ENCODE measurements at places on chromosomes 6 and 20.
A peak's percentile ranks its signal among the peaks of the same experiment; 100 is the strongest.

GRCh38 chr6:3383525-3383924 lies 73.3 kb downstream of the SLC22A23 start:
- DNase-seq = no peak

GRCh38 chr6:4531406-4531805 lies 244.8 kb upstream of the CDYL start:
- DNase-seq = no peak

DNA sequence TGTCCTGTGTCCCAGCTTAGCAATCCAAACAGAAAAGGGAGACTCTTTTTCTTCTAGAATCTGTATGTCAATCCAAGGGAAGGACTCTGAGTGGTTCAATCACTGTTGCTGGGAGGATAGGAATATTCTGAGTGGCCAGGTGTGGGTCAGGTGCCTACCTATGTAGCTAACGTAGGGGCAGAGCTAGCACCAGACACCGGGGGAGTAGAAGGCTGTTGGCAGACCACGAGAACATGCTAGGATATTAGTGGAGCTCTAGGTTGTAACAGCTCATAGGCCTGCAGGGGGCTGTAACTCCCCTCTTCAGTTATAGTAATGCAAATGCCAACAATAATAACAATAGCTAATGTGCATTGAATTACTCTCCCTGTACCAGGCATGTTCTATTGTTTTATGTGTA lies 39.8 kb upstream of the EPB41L1 start:
- DNase-seq = no peak

GRCh38 chr20:45293041-45294002 lies 13.3 kb upstream of the RBPJL start:
- DNase-seq = peak; percentile 98

DNA sequence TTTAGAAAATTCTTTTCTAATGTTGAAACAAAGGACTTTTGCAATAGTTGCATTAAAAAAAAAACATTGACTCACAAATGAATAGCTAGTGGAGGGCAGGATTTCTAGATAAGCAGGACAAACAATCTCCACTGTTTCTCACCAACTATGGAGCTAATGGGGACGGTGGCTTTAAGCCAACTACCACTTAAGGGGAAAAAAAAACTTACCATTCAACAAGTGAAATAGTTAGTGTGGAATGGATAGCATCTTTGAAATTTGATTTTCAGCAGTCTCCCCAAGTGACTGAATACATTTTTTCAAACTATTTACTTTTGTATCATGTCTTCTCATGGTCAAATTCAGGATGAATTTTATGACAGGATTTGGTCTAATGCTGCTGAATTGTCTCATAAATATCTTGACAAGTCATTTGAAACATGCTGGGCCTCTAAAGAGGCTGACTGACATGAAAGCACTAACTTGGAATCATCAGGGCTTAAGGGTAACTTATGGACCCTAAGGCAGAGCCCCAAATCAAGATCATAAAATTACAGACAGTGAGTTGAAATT lies 100.5 kb downstream of the EYA4 start:
- DNase-seq = no peak

DNA sequence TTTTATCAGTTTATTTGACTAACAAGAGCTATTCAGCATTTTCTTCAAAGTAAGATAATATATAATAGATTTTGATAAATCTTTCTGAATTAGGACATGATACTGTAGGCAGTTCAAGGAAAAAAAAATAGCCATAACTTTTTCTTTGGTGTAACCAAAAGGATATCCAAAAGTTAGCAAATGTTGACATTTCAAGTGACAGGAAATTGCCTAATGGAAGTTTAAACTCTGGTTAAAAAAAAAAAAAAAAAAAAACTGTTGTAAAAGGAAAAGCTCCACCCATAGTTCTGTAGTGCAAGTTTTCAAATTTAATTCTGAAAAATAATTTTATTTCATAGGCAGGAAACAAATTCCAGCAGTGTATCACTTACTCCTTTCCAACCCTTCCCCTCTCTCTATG lies 18.8 kb downstream of the HEBP2 start:
- no peak for DNase-seq

- no peak for DNase-seq
These were observed 817.1 kb downstream of the KIF16B start for GRCh38 chr20:15756002-15756753.

- no peak for DNase-seq
These were observed 53.7 kb upstream of the MPC1 start for GRCh38 chr6:166436195-166437139.

GRCh38 chr20:60095456-60095855 lies 137.2 kb downstream of the CDH26 start:
- peak; percentile 58 for DNase-seq

DNA sequence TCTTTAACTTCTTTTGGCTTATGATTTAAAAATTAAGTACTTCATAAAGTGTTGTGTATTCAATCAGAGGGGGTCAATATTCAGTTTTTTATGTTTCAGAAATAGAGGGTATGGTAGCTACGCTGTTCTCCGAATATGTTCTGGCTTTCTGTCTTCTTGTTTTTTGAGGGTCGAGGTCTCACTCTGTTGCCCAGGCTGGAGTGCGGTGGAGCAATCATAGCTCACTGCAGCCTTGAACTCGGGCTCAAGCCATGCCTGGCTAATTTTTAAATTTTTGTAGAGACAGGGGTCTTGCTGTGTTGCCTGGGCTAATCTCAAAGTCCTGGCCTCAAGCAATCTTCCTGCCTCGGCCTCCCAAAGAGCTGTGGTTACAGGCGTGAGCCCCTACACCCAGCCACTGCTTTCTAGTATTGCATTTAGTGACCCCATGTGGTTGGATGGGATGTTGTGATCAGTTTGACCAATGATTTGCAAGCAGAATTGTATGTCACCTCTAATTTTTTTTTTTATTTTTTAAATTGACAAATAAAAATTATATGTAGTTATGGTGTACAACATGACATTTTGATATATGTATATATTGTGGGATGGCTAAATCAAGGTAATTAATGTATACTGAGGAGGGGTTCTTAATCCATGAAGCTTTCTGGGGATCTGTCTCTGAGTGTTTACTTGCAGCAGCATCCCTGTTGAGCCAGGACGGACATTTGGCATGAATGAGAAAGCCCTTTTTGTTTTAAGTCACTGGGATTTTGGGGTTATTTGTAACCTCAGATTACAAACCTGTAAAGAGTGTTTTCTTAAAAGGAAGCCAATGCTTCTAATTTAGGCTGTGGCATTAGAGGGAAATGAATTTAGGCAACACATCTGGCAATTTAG lies 38.5 kb upstream of the DEK start:
- DNase-seq = no peak

DNA sequence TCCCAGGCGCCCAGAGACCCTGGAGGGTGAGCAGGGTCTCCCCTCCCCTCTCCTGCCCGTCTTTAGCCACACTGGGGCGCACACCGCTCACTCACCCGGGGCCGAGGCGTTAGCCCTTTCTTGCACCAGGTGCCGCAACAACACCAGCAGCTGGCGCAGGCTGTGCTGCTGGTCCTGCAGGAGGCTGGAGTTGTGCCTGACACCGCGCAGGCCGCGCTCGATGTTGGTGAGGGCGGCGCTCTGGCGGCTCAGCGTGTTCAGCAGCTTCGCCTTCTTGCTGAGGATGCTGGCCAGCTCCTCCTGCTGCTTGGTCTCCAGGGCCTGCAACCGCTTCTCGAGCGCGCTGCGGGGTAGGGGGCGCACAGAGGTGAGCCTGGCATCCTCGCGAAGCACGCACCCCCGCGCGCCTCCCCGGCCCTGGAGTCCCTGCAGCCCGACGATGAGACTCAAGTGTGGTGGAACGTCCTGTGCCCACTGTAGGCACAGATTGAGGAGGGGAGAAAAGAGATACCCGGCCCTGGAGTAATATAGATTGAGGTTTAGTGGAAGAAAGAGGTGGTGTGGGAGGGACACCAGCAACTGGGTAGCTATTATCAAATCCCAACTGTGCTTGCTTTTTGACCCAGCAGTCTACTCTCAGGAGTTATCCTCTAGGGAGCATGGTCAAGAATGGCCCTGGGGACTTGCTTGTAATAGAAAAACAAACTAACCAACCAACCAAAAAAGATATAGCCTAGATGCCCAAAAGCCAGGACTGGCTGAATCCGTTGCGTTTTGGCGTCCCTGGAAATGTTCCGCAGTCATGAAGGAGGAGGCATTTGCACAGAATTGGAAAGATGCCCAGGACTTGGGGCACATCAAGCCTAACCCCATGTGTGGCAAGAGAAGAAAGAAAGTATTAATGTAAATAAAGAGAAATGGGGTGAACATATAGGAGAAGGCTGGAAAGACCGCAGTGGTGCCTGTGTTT lies 30.9 kb downstream of the ANGPT4 start:
- DNase-seq = peak; percentile 93

DNA sequence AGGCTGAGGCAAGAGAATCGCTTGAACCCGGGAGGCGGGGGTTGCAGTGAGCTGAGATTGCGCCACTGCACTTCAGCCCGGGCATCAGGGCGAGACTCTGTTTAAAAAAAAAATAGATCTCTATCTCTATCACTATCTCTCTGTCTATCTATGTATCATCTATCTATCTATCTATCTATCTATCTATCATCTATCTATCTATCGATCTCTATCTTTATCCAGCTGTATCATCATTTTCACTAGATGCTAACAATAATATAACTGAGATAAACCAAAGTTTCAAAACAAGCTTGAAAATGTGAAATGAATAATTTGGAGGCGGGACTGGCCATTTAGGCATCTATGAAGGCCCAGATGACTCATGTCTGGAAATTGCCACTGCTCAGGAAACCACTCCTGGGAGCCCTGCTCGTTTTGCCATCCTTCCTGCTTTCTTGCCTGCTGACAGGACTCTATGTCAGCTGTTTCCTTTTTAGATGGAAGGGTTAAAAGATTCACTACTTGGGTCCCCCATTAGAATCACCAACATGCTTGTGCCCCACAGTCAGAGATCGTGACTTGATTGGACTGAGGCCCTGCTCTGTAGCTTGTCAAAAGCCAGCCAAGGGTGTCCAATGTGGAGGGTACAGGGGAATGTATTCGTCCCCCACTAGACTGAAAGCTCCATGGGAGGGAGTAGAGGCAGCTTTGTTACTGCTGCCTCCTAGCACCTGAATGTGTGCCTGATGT lies 61.7 kb downstream of the UTRN start:
- peak; percentile 87 for DNase-seq

- no peak for DNase-seq
These were observed 12.1 kb upstream of the CTCFL start for GRCh38 chr20:57536771-57537724.

GRCh38 chr6:116060572-116061283 lies at the start of gene FRK:
FRK (minus strand) TSS chr6:116060891; CDS start chr6:116060311, 580 bp downstream.
- DNase-seq = peak; percentile 34

- DNase-seq = no peak
These were observed 68.7 kb downstream of the SNX9 start for GRCh38 chr6:157891544-157892362.

GRCh38 chr20:62315773-62316172 lies 13.0 kb downstream of the ADRM1 start:
- DNase-seq = no peak

DNA sequence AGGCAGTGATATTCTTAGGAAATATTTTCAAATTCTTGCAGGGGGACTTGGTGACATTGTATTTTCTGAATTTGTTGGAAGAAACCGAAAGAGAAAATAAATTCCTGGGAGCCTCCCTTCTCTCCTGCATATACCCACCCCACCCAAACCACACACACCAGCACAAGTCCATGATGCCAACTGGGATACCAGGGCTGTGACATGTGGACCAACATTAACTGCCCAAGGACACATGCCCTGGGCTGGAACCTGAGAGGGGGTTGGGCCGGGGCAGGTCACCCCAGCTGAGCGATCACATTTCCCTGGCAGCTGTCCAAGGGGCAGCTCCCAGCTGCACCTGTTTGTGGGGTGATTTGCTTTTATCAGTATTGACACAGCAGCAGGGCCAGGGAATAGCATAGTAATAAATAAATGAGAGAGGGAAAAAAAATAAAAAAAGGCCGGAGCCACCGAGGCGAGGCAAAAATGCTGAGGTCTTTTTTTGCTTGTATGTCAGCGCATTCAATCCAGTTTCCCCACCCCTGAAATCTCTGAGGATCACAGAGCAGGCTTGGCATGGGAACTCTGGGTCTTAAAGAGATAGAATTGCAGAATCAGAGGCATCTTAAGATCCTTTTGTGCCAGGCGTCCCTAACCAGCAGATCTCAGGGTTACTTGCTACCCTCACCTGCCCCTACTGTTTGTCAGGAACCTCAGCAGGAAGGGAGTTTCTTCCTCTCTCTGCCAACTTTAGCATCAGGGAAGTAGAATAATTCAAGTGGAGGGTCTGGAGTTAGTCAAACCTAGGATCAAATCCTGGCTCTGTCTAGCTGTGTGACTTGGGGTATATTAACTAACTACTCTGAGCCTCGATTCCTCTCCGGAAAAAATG lies 66.5 kb upstream of the PIM1 start:
- peak; percentile 69 for DNase-seq

DNA sequence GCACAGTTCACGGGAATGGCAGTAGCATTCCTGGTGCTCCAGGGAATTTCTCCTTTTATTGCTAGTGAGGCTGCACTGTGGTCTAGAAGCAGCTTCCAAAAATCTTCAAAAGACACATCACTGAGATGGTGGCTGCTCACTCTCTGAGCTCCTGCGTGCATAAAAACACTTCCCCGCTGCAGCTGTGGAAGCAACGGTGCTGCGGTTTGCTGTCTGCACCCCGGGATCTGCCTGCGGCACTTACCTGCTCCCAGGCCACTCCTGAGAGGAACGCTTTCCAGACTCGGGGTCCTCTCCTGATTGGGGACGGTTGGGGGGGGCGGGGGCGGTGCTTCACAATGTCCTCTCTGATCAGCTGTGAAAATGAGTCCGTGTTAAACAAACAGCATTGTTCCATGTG lies 77.9 kb downstream of the TMEM242 start:
- DNase-seq = peak; percentile 37

Measured in osteoblast (primary cell).